Activated naive CD8-positive, alpha-beta T cell treated with anti-CD3 and anti-CD28 coated beads for 36 hours (primary cell): ENCODE measurements at places on chromosomes 6 and 20.

DNA sequence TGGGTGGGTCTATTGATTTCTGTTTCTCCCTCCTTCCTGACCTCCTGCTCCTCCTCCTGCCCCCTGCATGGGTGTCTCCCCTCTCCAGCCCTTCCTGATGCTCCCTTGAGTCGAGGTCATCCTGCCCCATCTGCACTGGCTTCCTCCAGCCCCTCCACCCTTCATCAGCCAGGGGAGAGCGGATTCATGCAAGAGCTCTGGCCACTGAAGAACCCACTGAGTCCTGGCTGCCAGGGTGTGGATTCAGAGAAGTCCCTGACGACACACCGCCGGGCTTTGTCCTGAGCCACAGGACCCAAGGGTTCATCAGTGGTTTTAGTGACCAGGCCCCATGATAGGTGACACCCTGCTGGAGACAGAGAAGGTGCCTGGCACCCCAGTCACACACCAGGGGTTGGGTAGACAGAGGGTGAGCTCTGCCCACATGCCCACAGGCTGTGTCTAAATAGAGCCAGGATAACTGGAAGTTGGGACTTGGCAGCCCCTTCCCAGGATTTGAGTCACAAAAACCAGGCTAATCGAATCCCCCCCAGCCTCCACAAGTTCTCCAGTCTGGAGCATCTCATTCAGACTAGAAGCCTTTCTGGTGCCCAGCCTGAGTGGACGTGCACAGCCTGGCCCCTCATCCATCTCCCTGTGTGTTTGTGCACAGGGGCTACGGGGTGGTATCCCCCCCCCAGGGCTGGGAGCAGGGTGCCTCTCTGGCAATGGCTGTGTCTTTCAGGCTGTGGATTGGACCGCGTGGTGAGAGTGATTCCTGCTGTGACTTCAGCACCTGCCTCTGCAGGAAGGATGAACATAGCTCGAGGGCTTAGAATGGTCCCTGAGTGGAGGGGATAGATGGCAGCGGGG lies 1.2 kb downstream of the GFRA4 start:
- no peak for DNase-seq

GRCh38 chr6:159758031-159759001 lies 3.5 kb upstream of the ACAT2 start:
- no peak for DNase-seq

- no peak for DNase-seq
These were observed 86.9 kb downstream of the COL21A1 start for GRCh38 chr6:56160489-56160888.

- no peak for DNase-seq
These were observed 39.8 kb upstream of the MMS22L start for GRCh38 chr6:97322811-97323210.

DNA sequence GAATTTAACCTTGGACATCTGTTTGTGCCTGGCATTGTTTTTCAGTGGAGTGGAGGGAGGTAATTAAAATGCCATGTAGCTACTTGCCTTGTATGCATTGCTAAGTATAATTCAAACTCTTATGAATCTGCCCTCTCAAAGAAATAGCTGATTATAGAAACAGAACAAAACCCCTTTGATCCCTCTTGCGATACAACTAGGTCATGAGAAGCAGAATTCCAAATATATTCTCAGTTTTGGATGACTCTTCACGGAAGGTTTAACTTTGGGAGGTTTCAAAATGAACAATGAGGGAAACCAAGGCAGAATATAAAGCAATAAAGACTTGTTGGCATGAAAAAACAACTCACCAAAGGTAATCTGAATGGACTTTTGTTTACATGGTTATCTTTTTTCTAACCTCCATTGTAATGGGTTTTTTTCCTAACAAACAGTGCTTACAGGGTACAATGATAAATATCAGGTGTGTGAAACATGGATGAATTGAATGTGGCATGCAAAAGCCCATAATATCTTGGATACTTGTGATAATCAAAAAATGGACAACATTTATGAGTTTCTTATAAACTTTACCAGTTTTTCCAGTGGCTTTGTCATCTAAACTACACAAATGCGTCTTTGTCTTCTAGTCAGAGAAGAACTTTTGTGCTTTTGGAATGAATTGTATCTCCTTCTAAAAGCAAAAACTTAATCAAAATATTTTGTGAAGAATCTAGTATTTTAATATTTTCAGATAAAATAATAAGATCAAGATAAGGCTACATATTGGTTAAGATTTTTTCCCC lies 15.7 kb upstream of the HEY2 start:
- DNase-seq, result no peak

DNA sequence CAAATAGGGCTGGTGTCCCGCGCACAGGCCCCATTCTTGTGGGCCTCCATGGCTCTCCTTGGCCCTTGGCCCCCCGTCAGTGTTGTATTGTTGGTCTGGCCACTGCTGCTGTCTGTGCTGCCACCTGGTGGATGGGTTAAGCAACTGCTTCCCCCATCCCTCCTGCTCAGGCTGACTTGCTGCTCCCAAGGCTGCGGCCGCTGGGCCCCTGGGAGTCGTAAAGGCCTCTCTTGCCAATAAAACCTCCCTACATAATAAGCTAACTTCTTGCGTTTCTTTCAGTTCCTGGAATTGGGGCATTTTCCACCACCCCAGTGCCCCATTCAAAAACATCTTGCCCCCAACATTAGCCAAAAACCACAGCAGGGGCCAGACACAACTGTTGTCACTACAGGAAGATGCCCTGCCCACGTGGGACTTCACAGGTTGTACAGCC lies 27.1 kb downstream of the CD83 start:
- DNase-seq, result peak; percentile 74

GRCh38 chr6:122787721-122788120 lies 1.3 kb upstream of the SMPDL3A start:
- DNase-seq, result no peak

GRCh38 chr20:41086402-41087324 lies 50.7 kb upstream of the PLCG1 start:
- DNase-seq, result no peak

- no peak for DNase-seq
These were observed 561 bp downstream of the IL22RA2 start for GRCh38 chr6:137172734-137173431.

DNA sequence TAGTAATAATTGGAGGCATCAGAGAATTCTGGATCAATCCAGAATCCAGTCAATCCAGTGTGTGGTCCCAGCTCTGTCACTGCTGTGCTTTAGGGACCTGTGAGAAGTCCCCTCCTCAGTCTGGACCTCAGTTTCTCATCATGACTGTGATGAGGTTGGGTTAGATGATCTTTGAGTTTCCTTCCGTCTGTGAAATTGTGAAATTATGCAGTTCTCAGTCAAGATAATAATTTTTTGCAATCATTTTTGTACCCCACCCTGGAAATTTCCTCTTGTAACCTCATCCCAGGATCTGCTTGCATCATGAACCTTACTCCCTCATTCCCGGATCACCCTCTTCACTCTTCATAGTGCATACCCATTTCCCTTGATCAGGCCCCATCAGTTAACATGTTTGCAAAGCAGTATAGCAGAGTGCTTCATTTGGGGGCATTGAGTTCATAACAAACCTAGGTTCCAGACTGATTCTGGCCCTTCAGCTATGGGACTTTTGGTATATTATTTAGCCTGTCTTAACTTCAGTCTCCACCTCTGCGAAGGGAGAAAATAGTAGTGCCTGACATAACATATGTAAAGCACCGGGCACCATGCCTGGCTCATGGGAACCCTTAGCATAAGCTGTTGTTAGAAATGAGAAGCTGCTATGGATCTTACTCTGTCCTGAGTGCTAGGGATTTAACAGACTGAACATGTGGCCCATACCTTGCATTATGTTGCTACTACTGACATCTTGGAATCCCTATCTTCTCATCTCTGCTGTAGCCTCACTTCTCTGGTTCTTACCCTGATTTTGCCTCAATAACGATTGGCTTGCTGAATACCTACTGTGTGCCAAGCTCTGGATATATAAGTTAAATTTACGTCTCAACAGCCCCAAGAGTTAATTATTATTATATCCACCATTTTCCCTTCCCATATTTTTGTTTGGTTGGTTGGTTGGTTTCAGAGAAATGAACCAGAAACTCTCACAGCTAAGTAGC lies 1.3 kb downstream of the ZNF76 start:
- no peak for DNase-seq

- DNase-seq, result no peak
These were observed 109.3 kb downstream of the GPX5 start for GRCh38 chr6:28634761-28635546.

DNA sequence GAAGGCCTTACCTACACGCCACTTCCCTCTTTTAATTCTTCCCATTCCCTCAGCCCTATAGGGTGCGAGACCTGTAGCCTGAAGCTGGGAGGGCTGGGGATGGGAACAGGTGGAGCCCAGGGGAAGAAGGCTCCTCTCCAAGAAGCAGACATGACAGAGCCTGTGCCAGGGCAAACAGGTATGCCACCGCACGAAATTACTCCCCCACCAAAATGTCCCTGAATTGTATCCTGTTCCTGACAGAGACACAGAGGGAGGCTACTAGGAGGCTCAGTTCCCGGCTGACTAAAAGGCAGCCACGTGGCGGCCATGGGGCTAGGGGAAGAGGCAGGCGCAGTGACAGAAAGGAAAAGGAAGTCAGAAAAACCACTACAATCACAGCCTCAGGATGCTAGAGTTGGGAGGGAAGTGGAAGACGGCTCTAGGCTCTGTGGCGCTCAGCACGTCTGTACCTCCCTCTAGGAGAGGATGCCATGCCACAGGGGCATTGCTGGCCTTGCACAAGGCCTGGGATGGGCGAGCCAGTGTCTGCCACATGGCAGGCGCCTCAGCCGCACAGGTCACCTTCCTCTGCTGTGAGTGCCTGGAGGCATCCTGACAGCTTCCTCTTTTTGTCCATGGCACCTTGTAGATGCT lies 27.7 kb downstream of the TFEB start:
- peak; percentile 26 for DNase-seq

DNA sequence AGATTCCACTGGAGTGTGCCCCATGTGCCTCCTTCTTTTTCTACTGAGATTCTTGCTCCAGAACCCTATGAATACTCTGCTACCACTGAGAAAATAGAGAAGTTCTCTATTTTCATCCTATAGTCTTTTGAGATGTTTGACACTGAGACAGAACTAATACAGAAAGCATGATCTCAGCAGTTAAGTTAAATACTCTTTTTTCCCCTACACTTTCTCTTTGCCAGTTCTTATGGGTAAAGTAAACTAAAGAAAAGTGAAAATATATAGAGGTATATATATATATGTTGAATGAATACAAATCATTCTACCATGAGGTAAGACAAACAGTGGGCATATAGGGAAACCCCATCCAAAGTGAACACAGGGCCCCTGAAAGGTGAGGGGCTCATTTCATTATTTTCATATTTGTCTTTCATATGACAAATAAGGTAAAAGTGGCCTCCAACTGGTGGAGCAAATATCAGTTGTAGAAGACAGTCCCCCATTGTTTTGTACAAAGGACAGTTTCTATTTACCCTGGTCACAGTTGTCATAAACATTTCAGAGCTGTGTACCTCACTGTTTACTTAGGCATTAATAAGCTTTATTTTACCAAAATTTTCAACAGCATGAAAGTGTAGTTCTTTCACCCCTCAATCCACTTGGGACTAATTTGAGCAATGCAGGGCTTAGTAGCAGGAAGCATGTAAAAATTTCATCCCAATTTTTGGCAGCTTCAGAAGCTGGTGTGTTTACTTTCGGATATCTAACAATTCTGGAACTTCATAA lies 188.3 kb upstream of the MARCKS start:
- DNase-seq, result no peak
